ENCODE measurements at places on chromosomes 13 and 19.

GRCh38 chr13:106499896-106500295 is 35.6 kb downstream of the EFNB2 start:
- DNase-seq, result no peak

DNA sequence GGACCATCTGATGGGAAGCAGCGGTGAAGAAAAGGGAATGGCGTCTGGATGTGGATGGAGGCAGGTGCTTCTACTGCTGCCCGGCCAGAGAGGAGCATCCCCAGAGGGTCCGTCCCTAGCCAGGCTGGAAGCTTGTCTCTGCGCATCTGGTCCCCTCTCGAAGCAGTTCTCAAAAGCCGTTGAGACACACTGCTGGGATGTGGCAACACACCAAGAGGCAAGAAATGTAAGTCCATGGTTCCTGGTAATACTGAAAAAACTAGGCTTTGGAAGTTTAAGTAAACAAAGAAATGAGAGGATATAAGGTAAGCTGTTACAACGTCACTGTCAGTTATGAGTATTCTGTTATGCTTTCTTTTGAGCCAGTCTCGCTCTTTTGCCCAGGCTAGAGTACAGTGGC is 15.1 kb upstream of the FFAR2 start:
- no peak for DNase-seq

GRCh38 chr13:28248080-28248479 is 109.7 kb downstream of the PAN3 start:
- no peak for DNase-seq

GRCh38 chr19:720345-721160 is 11.8 kb downstream of the PALM start:
- DNase-seq, result no peak

DNA sequence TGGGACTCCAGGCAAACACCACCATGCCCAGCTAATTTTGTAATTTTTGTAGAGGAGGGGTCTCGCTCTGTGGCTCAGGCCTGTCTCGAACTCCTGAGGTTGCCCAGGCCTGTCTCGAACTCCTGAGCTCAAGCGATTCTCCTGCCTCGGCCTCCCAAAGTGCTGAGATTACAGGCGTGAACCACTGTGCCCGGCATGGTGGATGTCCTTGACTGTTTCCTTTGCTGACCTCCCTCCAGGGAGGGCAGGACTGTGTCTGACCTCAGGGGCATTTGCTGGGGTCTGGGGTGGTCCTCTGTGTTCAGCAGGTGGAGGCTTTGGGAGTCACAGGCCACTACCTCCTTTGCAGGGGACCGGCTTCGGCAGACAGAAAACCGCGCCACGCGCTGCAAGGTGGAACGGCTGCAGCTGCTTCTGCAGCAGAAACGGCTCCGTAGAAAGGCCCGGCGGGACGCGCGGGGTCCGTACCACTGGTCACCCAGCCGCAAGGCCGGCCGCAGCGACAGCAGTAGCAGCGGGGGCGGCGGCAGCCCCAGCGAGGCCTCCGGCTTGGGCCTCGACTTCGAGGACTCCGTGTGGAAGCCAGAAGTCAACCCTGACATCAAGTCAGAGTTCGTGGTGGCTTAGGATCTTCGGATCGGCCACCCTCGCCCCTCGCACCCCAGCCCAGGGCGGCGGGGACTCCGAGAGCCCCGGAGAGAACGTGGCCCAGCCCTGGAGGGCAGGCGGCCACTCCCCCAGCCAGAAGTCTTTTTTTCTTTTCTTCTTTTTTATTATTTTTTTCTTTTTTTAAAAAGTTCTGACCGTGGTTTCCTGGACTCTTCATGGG is 8.5 kb downstream of the MIDN start:
- DNase-seq, result no peak

DNA sequence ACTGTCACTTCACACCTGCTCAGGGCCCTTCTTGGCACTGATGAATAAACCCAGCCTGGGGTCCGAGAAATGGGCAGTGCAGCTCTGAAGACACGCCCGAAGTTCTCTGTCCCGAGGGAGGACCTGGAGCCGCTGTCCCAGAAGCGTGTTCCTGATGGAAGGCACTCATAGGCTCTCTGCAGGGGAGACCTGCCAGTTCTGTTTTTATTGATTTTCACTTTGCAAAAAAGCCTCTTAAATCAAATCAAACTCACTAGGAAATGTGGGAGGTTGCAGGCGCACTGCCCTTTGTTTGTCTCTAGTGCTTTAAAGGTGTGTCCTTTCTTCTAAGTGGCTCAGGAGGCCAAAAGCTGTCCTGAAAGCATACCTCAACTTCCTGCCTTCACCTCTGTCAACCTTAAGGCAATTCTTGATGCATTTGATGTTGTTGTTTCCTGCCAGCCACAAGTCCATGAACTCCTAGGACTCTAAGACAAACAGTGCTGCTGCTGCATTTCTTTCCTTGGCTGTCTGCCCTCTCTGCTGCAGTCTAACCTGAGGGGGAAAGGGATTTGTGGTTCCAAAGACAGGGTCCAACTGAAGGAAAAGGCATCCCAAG is 663.2 kb downstream of the UQCRFS1 start:
- no peak for DNase-seq

GRCh38 chr13:60572855-60573254 is 175.8 kb downstream of the TDRD3 start:
- no peak for DNase-seq

DNA sequence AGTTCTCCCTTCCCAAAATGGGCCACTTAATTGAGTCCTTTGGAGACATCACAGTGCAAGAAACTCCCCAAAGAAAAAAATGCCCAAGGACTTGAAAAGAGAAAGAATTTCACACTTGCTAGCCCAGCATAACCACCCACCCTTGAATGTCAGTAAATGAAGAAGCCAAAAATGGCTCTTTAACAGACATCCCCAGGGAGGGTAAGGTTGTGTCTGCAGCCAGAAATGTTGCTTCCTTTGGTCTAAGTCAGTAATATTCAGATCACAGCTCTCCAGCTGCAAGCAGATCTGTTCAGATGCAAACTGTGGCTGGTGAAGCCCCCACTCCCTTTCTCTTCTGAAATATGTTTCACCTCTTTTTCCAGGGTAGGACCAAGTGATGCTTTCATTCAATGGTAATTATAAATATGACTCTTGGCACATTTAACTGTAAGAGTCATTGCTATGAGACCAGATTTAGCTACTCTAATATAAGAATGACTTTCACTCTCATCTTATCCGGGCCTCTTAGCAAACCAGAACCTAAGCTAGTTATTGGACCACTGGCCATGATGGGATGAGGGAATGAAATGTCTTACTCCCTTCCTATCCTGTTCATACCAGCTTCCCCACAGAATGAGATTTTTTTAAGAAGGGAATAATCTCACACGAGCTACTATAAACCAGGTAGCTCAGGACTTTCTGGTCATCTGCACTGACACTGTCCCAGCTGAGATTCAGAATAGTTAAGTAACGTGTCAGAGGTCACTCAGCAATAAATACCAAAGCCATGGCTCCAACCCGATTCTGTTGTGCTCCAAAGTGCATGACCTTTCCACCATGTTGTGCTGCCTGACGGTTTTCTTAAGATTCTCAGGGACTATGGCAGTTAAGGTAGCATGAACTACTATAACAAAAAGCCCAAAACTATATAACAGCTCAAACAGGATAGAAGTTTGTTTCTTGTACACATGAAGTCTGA is 234.1 kb downstream of the FOXO1 start:
- DNase-seq, result no peak

DNA sequence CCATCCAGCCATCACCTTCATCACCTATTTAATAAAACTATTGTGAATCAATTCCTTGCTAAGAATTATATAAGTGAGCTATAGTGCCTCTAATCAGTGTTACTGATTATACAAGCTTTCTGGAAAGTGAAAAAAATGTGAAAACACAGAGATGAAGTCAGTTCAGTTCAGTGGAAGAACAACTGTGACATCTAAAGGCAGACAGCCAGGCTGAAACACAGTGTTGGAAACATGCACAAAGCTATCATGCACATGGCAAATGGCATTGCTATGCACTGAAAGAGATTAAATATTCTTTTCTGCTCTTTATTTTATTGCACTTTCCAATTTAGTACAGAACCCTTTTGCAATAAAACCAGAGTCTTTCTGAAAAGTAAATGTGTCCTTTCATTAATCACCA is 294.0 kb downstream of the RBM26 start:
- no peak for DNase-seq

- no peak for DNase-seq
Observed at GRCh38 chr19:18704971-18705370, 21.5 kb downstream of the CRTC1 start.

GRCh38 chr19:29191005-29191404 is 21.9 kb downstream of the UQCRFS1 start:
- no peak for DNase-seq

DNA sequence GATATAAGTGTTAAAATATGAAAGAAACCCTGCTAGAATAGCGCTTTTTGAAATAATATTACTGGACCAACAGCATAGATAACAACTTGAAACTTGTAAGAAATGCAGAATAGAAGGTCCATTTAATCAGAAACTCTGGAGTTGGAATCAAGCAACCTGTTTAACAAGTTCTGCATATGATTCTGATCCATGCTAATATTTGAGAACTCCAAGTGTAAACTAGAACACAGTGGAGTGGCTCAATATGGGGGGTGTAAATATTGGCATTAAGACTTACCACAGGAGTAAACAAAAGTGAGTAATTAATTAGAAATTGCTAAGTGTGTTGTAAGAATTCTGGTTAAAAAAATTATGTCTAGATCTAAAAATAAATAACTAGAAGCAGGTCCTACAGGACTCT is 151.2 kb downstream of the SLITRK1 start:
- DNase-seq, result no peak

DNA sequence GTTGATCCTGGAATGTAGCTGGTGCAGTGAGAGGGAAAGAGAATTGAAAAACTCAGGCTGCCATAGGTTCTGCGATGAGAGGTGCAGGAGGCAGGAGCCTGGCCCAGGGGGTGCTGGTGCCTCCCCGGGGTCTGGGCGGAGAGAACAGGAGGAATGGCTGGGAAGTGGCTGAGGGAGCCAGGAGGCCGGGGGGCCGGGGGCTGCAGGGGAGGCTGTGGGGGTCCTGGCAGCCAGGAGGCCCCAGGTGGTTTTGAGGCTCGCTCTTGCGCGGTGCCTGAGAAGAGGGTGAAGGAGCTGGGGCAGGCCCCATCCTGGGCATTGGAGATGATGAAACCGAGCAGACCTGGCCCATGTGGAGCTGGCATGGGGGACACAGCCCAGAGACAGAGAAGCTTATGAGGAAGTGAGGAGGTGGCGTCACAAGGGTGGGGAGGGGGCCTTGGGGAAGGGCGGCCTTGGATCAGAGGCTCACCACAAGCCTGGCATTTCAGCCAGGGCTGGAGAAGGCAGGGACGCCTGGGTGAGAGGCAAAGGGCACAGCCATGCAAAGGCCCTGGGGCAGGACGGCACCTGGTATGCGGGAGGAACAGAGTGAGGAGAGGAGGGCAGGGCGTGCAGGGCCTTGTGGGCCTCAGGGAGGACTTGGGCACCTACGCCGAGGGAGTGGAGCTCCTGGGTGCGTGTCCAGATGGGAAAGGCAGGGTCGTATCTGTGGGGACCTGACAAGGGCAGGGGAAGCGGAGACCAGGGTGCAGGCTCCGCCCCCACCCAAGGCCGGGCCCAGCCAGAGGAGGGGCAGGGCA is 1.3 kb upstream of the TEKTIP1 start:
- no peak for DNase-seq

DNA sequence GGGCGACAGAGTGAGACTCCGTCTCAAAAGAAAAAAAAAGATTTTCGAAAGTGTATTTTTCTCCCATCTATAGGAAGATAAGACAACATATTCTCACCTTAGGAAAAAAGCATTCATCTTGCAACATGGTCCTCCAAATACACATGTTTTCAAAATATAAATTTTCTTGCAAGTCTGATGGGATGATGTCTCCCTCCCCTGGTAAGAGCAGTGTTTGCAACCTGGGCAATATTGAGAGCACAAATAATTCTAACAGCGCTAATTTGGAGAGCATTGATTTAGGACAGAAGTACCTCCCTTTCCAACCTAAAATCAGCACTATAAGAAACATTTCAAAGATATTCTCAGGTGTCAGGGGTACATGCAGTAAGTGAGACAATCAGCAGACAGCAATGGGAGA is 61.0 kb upstream of the SHISA2 start:
- no peak for DNase-seq

DNA sequence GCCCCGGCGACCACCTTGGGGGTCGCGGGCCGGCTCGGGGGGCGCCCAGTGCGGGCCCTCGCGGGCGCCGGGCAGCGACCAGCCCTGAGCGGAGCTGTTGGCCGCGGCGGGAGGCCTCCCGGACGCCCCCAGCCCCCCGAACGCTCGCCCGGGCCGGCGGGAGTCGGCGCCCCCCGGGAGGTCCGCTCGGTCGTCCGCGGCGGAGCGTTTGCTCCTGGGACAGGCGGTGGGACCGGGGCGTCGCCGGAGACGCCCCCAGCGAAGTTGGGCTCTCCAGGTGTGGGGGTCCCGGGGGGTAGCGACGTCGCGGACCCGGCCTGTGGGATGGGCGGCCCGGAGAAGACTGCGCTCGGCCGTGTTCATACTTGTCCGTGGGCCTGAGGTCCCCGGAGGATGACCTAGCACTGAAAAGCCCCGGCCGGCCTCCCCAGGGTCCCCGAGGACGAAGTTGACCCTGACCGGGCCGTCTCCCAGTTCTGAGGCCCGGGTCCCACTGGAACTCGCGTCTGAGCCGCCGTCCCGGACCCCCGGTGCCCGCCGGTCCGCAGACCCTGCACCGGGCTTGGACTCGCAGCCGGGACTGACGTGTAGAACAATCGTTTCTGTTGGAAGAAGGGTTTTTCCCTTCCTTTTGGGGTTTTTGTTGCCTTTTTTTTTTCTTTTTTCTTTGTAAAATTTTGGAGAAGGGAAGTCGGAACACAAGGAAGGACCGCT is 729 bp downstream of the STK11 start:
- DNase-seq, result no peak

DNA sequence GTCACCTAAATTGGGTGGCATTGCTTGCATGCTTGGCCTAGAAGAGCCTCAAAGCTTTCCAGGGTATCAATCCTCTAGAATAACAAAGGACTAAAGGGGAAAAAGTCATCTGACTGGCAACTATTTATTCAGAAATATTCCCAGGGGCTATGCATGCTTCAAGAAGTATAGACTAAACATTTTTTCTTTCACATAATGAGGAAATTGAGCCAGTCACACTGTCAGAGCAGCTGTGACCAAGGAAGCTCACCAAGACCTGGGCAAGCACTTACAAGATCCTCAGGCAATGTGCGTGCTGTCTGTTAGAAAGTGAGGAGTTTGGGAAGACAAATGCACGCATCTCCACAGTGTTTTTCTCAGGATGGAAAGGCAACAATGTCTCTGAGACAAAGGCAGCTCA is 747.2 kb downstream of the DIAPH3 start:
- no peak for DNase-seq

DNA sequence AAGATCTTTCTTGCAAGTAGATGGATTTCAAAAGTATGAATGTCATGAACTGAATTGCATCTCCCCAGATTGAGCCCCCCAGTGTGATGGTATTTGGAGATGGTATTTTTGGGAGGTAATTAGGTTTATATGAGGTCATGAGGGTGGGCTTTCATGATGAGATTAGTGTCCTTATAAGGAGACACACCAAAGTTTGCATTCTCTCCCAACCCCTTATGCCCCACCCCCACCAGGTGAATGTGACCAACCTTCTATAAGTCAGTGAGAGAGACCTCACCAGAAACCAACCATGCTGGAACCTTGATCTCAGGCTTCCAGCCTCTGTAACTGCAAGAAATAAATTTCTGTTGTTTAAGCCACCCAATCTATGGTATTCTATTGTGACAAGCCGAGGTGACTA is 71.3 kb upstream of the POSTN start:
- DNase-seq, result no peak

Data from CD4-positive, alpha-beta T cell treated with Interferon alpha-2 for 1 hour (primary cell).